ENCODE measurements at places on chromosomes 12 and 14.

- no peak for DNase-seq
These were observed 349.7 kb downstream of the NRXN3 start for GRCh38 chr14:78519863-78520262.

- no peak for DNase-seq
These were observed 2.7 kb downstream of the ARID2 start for GRCh38 chr12:45732250-45732649.

- no peak for DNase-seq
These were observed 53.8 kb downstream of the TMCC3 start for GRCh38 chr12:94596596-94596995.

DNA sequence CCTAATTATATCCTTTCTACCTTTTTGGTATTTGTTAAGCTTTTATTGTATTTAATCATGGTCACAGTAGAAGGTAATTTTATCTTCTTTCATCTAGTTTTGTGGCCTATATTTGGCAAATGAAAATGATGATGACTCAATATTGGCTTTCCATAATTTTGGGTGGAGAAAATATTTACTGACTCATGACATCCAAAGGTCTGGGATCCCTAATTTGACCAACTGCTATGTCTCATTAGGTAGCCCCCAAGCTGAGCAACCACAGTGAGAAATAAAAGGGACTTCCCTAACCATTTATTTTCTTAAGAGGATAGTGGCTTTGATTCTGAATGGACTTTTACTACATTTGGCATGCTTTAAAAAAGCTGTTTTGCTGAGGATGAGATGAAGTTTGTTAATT is 289.5 kb downstream of the RMST start:
- no peak for DNase-seq

DNA sequence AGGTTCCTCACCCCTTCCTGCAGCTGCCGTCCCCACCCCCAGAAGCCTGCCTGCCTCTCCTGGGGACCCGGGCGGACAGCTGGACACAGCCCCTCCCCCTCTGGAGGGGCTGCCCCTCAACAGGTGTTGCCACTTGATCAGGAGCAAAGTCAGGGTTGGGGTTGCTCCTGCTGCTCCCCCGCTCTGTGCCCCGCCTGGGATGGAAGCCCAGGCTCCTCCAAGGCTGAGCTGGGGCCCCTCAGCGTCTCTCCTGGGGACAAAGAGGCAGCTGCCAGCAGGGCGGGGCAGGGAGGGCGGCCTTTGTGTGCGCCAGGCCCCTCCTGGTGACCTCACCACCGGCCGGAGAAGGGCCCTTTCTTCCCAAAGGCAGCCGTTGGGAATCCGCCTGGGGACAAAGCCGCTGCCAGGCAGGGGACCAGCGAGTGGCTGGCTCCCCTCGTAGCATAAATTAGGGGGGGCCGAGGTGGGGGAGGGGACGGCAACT is 13.7 kb downstream of the TRMT61A start:
- peak; percentile 82 for DNase-seq

- DNase-seq: no peak
These were observed 21.6 kb upstream of the NR4A1 start for GRCh38 chr12:52029685-52030084.

- DNase-seq: no peak
These were observed 7.1 kb downstream of the MAP3K12 start for GRCh38 chr12:53492188-53492587.

- peak; percentile 28 for DNase-seq
These were observed 38.4 kb upstream of the BCL2L14 start for GRCh38 chr12:12032260-12032791.

GRCh38 chr12:26188127-26188526 is 7.2 kb upstream of the SSPN start:
- DNase-seq: no peak

- DNase-seq: no peak
These were observed 7.7 kb upstream of the RACGAP1 start for GRCh38 chr12:50032854-50033581.

DNA sequence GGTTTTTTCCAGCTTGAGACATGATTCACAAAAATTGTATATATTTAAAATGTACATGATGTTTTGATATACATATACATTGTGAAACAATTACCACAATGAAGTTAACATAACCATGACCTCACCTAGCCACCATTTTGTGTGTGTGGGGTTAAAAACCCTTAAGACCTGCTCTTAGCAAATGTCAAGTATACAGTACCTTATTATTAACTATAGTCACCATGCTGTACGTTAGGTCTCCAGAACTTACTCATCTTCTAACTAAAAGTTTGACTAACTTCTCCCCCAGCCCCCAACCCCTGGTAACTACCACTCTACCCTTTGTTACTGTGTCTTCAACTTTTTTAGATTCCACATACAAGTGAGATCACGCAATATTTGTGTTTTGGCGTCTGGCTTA is 52.6 kb downstream of the EIF2S3B start:
- DNase-seq: no peak

- no peak for DNase-seq
These were observed 22.5 kb downstream of the TESC start for GRCh38 chr12:117076410-117077372.

DNA sequence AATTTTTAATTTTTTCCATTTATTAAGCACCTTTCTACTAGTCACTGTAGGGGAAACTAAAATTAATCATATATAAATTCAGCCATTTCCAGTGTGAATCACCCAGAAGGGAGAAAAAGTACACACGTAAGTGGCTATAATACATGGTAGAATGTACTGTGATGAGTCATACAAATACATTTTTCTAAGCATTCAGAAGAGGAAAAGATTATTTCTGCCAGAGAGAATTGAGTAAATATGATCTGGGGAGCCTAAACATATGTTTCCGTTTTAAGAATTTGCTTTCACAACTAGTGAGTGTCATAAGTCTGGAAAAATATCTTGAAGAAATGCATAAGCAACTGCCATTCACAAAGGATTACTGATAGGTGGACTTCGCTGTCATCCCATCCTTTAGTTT is 102.8 kb downstream of the TGFB3 start:
- DNase-seq: no peak

DNA sequence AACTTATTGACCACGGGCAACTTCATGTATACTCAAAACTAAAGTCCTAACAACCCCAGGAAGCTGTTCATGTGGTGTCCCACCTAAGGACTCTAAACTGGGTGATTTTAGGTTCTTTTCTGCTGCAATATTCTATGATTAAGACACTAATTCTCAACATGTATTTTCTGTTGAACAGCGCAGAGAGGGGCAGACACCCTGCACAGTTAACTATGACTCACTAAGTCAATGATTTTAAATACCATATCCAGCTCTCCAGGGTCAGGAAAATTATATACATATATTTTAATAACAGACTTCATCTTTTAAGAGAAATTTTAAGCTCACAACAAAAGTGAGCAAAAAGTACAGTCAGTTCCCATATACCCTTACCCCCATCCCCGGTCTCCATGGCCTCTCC is 85.0 kb downstream of the FOXN3 start:
- DNase-seq: no peak

GRCh38 chr12:111624540-111624939 is 25.4 kb upstream of the ATXN2 start:
- no peak for DNase-seq

GRCh38 chr14:102805371-102805891 is 28.2 kb downstream of the TRAF3 start:
- DNase-seq: no peak

DNA sequence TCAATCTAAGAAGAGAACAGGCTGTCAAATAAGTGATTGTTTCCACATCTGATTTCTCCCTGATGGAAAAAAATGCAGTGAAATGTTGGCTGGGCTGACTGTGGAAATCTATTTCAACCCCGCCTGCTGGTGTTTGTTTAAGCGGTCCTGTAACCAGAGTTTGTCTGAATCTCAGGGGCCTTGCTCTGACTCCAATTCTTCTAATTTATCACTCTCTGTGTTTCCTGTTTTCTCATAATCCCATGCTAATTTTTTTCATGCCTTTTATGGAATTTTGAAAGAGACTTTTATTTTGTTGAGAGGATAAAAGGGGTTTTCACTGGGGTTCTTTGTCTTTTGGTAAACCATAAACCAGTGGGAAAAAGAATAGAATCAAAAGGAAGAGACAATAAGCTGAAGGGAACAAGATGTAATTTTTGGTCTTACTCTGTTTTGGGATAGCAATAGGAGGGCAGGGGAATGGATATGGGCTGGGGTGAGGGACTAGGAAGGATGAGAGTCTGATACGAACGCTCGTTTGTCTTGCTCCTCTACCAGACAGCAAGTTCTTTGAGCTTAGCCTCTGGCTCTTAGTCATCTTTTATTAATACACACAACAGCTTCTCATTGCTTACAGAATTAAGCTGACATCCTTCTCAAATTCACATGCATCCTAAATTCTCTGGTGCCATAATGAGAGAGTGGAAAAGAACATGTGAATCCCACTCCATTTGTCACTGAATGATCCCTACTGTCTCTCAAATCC is 8.0 kb upstream of the MGP start:
- no peak for DNase-seq

DNA sequence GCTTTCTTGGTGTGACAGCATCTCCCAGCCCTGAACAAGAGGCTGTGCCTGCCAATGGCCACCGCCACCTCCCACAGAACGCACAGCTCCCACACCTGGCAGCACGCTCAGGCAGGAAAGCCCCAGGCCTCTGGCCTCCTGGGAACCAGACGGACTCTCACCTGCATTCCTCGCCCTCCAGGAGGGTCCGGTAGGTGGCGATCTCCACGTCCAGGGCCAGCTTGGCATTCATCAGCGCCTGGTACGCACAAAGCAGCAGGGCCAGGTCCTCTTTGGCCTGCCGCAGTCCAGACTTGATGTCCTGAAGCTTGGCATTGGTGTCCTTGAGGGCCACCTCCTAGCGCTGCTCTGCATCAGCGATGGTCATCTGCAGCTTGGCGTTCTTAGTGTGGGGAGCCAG is 12.1 kb upstream of the KRT77 start:
- DNase-seq: no peak

GRCh38 chr12:106132175-106133135 is 6.3 kb downstream of the NUAK1 start:
- DNase-seq: no peak

DNA sequence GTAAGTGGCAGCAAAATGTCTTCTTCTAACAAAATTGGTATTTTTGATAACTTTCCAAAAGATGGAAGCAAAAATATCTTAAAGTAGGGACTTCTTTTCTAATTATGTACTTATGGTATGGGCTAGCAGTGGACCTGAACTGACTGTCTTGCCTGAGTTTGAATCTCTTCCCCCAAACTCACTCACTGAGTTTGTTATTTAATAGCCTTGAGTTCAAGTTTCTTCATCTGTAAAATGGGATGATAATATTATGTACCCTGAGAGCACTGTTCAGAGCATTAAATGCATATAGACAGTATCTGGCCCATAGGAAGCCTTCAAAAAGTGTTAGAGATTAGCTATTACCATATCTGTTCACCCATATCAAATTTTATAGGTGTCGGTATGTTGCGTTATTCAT is 210.4 kb upstream of the NUDT4 start:
- no peak for DNase-seq
